Esophagus squamous epithelium (tissue), 5 donors: ENCODE measurements at places on chromosomes 6 and 20.

- no peak for DNase-seq
These were observed 113.0 kb downstream of the ERMARD start for GRCh38 chr6:169864148-169865020.

DNA sequence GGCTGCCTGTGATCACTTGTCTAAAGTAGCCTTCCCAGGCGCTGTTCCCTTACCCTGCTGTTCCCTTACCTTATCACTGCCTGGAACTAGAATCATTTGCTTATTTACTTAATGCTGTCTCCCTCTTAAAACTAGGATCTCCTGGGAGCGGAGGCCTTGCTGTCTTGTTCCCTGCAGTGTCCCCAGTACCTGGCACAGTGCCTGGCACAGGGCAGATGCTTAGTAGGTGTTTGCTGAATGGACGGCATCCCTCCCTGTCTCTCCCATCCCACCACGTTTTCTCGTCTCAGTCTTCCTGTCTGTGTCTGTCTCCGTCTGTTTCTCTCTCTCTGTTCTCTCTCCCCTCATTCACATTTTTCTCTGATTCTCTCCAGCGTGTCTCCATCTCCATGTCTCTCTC is 99.9 kb upstream of the MYL9 start:
- DNase-seq = no peak

- DNase-seq = no peak
These were observed 323.8 kb downstream of the QKI start for GRCh38 chr6:163738304-163738703.

- no peak for DNase-seq
These were observed 625.4 kb downstream of the QKI start for GRCh38 chr6:164039954-164040375.

- DNase-seq = no peak
These were observed 99.1 kb downstream of the CDH26 start for GRCh38 chr20:60057123-60057865.

DNA sequence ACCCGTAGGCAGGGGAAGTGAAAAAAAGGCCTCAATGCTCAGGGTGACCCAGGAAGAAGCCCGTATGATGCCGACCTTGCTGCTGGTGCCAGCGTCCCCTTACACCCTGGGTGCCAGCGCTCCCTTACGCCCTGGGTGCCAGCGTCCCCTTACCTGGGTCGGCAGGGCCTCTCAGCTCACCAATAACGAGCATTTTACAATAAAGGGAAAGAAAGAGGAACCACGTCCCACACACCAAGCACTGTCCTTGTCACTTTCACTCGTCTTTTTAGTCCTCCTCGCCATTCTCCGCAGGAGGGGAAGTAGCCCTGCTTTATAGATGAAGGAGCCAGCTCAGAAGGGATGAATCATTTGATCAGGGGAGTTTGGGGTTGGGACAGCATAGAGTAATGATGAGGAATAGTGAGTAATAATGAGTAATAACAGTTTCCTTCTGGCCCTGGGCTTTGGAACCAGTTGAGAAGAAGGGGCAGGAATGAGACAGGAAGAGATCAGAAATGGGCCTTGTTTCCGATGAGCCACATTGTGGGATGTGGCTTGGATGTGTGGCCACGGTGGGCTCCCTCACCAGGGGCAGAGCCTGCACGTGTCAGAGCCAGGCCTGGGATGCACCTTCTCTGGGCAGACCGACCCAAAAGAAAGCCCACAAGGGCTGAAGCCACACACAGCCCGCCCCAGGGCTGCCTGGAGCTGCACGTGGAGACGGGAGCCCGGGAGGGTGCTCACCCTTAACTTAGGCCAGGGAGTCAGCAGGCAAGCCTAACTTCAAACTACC is 75.7 kb downstream of the SYNJ2 start:
- DNase-seq = no peak

DNA sequence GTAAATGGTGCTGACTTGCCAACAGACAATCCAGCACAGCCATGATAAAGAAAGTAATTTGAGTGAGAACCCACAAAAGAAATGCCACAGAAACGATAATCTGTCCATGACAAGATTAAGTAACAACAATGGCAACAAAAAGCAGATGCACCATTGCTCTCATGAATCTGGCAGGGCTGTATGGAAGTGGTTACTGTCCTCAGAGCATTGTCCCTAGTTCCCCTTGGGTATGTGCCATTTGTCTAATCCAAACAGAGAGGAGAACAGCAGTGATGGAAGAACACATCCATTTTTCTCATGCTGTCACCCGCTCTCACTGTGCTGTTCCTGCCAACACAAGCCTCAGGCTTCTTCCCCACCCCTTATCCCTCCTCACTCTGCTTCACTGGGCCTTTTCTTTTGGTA is 65.8 kb downstream of the REV3L start:
- DNase-seq = no peak

- DNase-seq = no peak
These were observed 393.4 kb downstream of the HACE1 start for GRCh38 chr6:104466306-104466705.

DNA sequence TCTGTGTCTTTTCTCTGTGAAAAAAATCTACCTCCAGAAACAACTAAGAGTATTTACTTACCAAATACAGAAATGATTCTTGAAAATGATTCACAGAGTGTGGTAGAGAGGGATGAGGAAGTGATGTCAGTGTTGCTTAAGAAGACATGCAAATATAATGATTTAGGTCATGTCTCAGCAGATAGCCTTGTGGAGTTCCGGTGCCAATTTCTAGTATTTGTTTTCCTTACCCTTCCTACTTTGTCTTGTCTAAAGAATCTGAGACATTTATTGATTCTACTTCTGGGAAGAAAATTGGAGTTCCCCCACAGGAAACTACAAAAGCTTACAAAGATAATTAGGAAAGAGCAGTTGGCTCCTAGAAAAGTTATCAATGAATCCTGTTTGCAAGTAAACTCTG is 68.8 kb downstream of the GJA1 start:
- no peak for DNase-seq

DNA sequence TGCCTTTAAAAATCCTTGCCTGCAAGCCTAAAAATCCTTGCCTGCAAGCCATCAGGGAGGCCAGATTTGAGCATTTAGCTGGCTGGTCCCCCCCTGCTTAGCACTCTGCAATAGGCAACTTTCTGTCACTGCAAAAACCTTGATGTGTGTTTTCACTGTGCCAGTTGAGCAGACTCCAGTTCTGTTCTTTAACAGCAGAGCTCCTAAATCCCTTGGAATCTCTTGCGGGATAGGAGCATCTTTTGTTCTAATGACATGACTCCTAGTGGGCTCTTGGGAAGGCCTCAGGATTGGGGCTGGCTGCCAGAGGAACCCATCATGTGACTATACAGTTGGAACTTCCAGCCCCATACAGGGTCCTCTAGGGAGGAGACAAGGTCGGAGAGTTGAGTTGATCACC is 50.4 kb downstream of the FAM184A start:
- no peak for DNase-seq

- no peak for DNase-seq
These were observed 10.7 kb downstream of the COL9A1 start for GRCh38 chr6:70292193-70292592.

- no peak for DNase-seq
These were observed 111.6 kb upstream of the TENT5A start for GRCh38 chr6:81864124-81864523.

DNA sequence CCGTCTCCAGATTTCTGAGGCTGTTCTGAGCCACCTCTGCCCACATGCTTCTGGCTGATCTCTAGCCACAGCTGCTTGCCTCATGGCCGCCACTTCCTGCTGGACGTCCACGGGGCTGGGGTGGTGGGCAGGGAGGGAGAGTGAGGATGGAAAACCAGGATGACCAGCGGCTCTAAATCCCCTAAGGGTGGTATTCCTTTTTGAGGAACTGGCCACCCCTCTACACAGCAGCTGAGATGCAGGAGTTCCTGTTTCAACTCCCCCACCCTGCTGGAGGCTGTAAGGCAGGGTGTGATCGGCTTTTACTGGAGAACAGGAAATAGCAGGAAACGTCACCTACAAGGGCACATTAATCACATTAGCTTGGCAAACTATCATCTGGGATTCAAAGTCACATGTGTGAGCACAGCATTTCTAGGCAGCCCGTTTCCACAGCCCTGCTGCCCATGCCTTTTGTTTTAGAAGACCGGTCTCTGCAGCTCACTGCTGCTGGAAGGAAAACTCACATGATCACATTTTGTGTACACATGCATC is 181.6 kb upstream of the ECI2 start:
- DNase-seq = no peak

GRCh38 chr20:36070451-36070850 is 84.1 kb upstream of the EPB41L1 start:
- DNase-seq = no peak

DNA sequence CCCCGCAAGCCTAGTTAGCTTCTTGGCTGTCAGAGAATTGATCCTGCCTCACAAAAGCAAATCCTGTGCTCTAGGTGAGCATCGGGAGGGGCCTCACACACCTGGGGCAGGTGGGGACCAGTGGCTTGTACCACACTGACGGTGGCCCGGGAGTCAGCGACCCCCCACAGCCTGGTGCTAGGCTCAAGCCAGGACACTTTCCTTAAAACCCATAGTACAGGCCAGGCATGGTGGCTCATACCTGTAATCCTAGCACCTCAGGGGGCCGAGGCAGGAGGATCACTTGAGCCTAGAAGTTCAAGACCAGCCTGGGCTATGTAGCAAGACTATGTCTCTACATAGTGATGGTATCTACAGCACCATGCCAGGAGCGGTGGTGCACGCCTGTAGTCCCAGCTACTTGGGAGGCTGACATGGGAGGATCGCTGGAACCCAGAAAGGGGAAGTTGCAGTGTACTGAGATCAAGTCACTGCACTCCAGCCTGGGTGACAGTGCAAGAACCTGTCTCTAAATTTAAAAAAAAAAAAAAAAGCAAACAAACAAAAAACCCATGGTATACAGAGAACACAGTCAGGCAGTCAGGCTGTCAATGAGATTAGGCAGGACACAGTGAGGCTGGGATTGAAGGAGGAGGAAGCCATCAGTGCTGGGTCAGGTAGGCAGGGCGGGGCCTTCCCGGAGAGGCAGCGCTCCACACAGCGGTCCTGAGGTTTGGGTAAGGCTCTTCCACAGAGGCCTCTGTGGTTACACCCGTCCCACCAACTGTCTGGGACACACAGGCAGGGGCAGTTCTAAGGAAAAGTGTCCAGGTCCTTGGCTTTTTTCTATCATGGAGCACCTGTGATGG is 41.3 kb downstream of the SYNJ2 start:
- DNase-seq = no peak

GRCh38 chr6:7841781-7842468 is 68.7 kb downstream of the TXNDC5 start:
- no peak for DNase-seq

DNA sequence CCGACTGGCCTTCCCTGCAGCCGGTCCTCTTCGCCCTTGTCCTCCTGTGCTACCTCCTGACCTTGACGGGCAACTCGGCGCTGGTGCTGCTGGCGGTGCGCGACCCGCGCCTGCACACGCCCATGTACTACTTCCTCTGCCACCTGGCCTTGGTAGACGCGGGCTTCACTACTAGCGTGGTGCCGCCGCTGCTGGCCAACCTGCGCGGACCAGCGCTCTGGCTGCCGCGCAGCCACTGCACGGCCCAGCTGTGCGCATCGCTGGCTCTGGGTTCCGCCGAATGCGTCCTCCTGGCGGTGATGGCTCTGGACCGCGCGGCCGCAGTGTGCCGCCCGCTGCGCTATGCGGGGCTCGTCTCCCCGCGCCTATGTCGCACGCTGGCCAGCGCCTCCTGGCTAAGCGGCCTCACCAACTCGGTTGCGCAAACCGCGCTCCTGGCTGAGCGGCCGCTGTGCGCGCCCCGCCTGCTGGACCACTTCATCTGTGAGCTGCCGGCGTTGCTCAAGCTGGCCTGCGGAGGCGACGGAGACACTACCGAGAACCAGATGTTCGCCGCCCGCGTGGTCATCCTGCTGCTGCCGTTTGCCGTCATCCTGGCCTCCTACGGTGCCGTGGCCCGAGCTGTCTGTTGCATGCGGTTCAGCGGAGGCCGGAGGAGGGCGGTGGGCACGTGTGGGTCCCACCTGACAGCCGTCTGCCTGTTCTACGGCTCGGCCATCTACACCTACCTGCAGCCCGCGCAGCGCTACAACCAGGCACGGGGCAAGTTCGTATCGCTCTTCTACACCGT is 6.1 kb downstream of the UBD start:
- no peak for DNase-seq

- DNase-seq = no peak
These were observed 10.5 kb upstream of the ZNF343 start for GRCh38 chr20:2519115-2519809.

DNA sequence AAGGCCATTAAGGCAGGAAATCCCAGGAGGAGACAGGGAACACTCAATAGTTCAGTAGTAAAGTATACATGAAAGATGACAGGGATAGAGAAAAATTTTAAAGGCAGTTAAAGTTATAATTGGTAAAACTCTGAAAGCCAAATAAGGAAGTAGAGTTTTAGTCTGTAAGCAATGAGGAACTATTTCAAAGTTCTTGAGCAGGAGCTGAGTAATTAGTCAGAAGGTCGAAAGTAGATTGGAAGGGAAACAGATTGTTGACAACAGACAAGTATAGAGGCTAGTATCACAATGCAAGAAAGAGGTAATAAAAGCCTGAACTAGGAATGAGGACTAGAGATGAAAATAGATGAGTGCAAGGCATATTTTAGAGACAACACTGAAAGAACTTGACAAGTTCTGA is 150.3 kb downstream of the CDK19 start:
- DNase-seq = no peak

GRCh38 chr6:122676146-122676545 is 65.9 kb downstream of the PKIB start:
- no peak for DNase-seq

- no peak for DNase-seq
These were observed 117.0 kb downstream of the ANKRD60 start for GRCh38 chr20:58111310-58112016.

DNA sequence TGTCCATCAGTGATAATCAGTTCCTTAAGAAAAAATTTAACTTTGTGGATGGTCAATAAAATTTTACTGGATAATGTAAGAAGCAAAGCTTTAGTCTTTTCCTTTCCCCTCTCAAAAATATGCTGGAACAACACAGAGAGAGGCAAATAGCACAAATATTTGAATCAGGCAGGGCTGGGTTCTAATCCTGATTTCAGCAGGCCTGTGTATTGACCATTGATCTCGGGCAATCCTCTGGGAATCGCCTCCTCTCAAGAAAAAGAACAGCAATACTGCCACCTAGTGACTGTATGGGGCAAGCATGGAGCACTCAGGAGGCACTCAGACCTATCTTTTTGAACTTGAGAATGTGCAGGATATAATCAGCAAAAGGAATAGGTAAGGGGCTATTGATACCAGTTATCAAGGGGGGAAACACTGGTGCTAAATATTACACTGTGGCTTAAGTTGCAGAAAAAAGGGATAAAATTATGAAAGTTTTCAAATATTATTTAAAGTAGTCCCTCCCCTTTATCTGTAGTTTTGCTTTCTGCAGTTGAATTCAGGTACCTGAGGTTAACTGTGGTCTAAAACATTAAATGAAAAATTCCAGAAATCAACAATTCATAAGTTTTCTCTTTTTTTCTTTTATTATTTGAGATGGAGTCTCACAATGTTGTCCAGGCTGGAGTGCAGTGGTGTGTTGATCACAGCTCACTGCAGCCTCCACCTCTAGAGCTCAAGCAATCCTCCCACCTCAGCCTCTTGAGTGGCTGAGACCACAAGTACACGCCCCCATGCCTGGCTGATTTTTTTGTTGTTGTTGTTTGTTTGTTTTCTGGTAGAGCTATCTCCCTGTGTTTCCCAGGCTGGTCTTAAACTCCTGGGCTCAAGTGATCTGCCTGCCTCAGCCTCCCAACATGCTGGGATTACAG is 91.8 kb upstream of the NHSL1 start:
- no peak for DNase-seq

- no peak for DNase-seq
These were observed 29.2 kb upstream of the EXOC2 start for GRCh38 chr6:722077-722524.

- no peak for DNase-seq
These were observed 437.8 kb downstream of the CDH26 start for GRCh38 chr20:60395991-60396390.
